Mesendoderm (in vitro differentiated cells): ENCODE measurements at places on chromosomes 6 and 20.

GRCh38 chr6:155248008-155249001 lies 15.5 kb upstream of the CLDN20 start:
- peak; percentile 70 for DNase-seq

DNA sequence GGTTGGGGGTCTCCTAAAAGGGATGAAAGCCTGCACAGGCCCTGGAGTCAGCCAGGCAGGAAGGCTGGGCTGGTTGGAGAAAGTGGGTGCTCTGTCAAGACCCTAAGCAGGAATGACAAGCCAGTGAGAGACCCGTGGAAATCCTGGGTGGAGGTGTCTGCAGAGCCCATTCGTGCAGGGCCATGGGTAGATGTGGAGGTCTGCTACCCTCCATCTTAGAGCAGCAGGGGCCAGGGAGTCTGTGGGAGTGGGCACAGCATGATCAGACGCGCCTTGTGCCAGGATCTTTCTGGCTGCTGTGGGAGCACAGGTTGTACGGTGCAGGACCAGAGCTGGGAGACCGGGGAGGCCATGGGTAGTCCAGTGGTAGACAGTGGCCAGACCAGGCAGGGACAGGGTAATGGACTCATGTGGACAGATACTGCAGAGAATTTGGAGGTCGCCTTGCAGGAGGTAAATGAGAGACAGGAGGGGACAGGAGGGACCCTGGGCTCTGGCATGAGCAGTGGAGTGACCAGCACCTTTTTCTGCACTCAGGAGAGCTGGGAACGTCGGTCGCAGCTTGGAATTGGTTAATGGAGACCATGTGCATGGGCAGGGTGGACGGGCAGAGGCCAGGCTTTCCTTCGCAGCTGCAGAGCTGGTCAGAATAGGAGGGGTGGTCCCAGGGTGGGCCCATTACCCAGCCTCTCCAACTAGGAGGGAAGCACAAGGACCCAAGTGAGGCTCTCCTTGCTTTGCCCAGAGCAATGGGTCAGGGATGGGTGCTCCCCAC lies 203.5 kb upstream of the PMEPA1 start:
- no peak for DNase-seq

DNA sequence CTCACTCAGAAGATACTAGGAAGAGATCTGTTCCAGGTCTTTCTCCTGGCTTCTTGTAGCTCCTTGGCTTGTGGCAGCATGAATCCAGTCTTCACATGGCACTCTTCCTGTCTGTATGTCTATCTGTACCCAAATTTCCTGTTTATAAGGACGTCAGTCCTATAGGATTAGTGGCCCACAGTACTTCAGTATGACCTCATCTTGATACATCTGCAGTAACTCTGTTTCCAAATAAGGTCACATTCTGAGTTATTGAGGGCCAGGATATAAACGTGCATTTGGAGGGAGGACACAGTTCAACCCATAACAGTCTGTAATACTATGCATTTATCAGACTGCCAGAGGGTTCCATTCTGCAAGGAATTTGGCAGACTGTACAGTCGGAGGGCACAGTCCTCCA lies 57.6 kb upstream of the DYNLRB1 start:
- DNase-seq: no peak

DNA sequence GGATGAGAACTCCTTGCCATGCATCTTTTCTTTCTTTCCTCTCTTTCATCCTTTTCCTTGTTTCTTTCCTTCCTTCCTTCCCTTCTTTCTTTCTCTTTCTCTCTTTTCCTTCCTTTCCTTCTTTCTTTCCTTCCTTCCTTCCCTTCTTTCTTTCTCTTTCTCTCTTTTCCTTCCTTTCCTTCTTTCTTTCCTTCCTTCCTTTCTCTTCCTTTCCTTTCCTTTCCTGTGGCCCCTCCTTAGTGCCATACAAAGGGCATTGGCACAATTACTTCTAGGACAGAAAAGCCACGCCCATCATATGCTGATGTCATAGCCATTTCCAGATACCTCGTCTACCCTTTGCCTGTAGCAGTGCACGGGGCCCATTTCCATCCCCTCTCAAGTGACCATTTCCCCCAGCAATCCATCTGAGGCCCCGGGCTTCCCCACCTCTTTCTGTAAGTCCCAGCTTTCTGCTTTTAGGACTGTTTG lies 2.2 kb upstream of the CENPB start:
- no peak for DNase-seq

- peak; percentile 79 for DNase-seq
These were observed 530 bp upstream of the NEDD9 start for GRCh38 chr6:11232770-11233626.

DNA sequence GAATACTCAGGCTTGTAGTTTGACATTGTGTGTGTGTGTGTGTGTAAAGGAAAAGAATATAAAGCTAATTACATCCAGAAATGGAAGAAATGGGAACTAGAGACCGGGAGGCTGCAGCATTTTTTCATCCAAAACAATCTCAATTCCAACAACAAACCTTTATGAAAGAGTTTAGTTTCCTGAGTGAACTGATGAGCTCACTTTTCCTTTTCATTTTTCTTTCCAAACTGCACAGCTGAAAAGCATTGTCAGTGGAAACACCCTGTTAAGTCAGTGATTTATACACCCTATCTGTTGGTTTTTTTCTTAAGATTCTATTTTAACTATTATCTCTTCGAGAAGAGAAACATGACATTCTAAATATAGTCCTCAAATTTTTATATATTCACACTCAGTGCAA lies 130.9 kb downstream of the RFPL4B start:
- no peak for DNase-seq

GRCh38 chr6:165937564-165938358 lies 229.9 kb downstream of the TBXT start:
- DNase-seq: no peak

DNA sequence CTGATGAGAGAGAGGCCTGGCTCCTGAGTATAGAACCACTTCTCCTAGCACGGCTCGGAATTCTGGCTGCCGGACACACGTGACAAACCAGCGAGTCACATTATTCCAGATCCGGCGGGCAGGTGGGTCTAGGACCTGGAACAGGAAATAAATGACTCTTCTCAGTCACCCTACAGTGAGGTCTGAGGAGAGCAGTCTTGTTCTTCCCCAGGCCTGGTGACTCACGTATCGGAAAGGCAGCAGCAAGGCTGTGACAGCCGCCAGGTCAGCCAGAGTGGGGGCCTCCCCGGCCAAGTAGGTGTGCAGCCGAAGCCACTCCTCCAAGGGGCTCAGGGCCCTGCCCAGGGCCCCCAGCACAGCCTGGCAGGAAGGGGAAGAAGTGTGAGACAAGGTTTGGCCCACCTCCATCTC lies 2.8 kb downstream of the VARS1 start:
- no peak for DNase-seq

DNA sequence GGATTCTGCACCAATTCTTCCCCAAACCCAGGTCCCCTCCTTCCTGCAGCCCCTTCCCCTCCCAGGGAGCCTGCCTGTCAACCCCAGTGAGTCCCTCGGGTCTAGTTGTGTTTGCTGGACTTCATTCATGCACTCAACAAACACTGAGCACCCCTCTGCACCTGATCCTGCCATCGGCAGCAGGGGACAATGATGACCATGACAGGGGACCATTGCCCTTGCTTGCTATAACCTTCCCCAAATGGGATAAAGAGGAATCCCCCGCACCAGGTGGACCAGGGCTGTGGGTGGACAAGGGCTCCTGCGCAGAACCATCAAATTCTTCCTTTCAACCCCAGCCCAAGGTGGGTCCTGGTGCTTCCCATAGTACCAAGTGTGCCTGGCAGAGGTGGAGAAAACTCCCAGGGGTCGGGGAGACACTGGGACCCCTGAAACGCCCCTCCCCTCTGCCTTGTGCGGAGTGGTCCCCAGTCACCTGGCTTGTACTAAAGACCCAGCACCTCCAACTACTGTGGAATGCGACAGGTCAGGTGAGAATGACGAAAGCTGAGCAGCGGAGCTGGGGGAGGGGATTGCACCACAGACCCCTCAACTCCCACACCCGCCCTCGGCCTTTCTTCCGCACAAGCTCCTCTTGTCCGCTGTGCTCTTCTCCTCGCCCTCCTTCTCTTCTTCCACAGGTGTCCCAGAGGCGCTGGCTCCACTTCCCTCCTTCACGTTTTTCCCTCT lies 119.9 kb upstream of the ZNF217 start:
- peak; percentile 57 for DNase-seq

- no peak for DNase-seq
These were observed 16.0 kb downstream of the UQCC2 start for GRCh38 chr6:33695451-33695887.

- DNase-seq: no peak
These were observed 116.3 kb upstream of the SLC2A12 start for GRCh38 chr6:134168590-134169208.
